ENCODE measurements at places on chromosomes 5 and 9.

GRCh38 chr9:96417051-96417586 lies 1.1 kb downstream of the ZNF367 start:
- H3K27ac ChIP-seq = peak overlapping the region; percentile 89
- H3K36me3 ChIP-seq = no peaks in the 10 kb centered on the region
- no peaks in the 10 kb centered on the region for H3K27me3 ChIP-seq
- peak; percentile 32 for DNase-seq
- peak overlapping the region; percentile 82 for H3K4me3 ChIP-seq
- H3K4me1 ChIP-seq = peaks cover 28% of the 10 kb centered on the region

DNA sequence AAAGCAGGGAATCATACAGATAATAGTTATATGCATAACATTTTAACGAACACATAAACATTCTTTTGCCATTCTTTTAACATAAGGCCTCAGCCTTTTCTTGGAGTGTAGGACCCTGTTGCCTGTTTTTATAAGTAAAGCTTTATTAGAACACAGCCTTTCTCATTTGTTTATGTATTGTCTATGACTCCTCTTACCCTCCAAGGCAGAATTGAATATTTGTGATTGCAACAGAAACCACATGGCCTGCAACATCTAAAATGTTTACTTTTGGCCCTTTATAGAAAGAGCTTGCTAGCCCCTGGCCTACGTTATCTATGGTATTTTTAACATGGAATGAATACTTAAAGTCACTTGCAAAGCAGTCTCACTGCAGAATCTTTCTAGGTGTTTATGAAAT lies 2.6 kb downstream of the SLC31A1 start:
- H3K27me3 ChIP-seq = no peaks in the 10 kb centered on the region
- DNase-seq = no peak
- H3K4me3 ChIP-seq = no peak overlapping the region
- H3K27ac ChIP-seq = no peak overlapping the region
- H3K36me3 ChIP-seq = no peaks in the 10 kb centered on the region

GRCh38 chr5:154729613-154730012 lies 25.6 kb upstream of the LARP1 start:
- no peak overlapping the region for H3K27ac ChIP-seq
- H3K36me3 ChIP-seq = no peaks in the 10 kb centered on the region
- no peaks in the 10 kb centered on the region for H3K4me1 ChIP-seq
- no peak overlapping the region for H3K4me3 ChIP-seq
- no peaks in the 10 kb centered on the region for H3K27me3 ChIP-seq

DNA sequence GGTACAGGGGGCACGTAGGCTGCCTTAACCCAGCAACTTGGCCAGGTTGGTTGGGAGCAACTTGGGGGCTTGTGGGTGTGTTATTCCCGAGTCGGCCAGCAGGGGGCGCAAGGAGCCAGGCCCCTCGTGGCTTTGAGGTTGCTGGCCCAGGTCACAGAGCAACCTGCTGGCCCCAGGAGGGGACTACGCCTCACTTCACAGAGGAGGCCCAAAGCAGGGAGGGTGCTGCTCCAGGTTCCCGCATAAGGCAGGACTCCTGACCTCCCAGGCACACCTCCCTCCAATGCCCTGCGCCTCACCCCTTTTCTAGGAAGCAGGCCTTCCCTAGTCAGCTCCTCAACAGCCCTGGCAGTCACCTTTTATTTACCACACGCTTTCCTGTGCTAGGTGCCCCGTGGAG lies 18.1 kb downstream of the KYAT1 start:
- H3K27me3 ChIP-seq = no peaks in the 10 kb centered on the region
- H3K27ac ChIP-seq = no peak overlapping the region
- H3K4me3 ChIP-seq = no peak overlapping the region
- H3K36me3 ChIP-seq = no peaks in the 10 kb centered on the region
- no peaks in the 10 kb centered on the region for H3K4me1 ChIP-seq

DNA sequence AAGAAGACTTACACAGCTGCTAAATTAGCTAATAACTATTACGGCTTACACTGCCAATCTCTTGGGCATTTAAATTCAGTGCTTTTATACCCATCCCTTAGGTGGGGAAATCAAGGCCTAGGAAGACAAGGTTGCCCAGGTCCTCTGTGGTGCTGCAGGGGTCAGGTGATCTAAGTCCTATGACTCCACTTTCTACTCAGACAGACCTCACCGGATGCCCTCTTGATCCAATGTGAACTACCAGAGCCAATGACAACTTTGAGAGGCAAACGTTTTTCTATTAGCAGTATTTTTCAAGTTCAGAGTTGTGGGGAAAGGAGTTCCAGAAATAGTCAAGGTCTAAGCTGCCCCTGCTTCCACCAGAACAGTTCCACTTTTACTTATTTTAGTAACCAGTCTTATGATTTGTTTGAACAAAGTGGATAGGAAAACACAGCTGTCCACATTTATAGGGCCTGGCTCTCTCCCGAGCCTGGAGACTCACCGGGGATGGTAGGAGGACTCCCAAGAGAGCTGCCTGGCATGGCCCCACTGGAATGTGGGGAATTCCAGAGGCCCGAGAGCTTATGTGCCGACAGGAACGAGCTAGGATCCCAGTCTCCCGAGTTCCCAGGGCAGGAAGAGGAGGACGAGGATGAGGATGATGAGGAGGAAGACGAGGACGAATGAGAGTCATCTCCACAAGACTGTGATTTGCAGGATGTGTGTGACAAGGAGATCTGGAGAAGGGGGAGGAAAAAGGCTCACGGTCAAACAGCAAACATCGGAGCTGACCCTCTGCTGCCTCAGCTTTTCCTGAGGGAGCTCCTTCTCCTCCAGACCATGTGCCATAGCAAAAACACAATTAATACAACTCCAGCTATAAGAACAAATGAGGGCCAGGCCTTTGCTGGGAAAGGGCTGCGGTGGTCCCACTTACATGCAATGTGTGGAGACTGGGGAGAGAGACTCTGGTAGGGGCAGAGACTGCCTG lies 16.7 kb downstream of the FAM193B start:
- peak overlapping the region; percentile 12 for H3K4me3 ChIP-seq
- peaks cover 46% of the 10 kb centered on the region for H3K4me1 ChIP-seq
- no peaks in the 10 kb centered on the region for H3K27me3 ChIP-seq
- peaks cover 12% of the 10 kb centered on the region for H3K36me3 ChIP-seq

GRCh38 chr9:127562279-127562796 lies 49.7 kb upstream of the STXBP1 start:
- peak overlapping the region; percentile 4 for H3K4me3 ChIP-seq
- H3K36me3 ChIP-seq = no peaks in the 10 kb centered on the region
- peaks cover 81% of the 10 kb centered on the region for H3K4me1 ChIP-seq
- no peaks in the 10 kb centered on the region for H3K27me3 ChIP-seq
- H3K27ac ChIP-seq = peak overlapping the region; percentile 91

DNA sequence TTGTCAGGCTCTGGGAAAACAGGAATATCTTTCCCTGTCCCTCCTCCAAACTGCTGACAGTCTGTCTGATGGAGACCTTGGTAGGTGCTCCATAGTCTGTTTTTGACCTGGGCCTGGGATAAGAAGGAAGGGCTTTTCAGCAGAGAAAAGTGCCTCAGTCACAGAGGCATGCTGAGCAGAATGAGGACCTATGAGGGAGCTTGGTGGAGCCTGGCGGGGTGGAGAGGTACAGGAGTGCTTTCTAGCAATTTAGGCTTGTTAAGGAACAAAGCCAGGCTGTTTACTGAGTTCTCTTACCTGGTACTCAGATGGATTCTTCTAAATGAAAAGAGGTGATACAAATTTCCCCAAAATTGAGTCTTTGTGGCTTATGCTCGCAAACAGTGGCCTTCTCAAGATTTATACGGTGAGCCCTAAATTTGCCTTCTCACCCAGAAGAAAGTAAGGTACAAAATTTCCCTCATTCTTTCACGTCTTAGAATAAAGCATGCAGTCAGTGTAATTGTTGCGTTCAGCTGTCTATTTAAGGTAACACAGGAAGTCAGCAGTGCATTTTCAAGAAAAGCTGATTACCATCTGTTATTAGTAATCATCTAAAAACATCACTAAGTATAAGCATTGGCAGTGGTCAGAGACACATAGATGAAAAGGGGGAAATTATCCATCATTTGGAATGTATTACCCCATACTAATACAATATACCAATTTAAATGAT lies 28.6 kb upstream of the IL13 start:
- H3K27ac ChIP-seq = no peak overlapping the region
- no peak overlapping the region for H3K4me3 ChIP-seq
- no peaks in the 10 kb centered on the region for H3K27me3 ChIP-seq
- DNase-seq = no peak
- no peaks in the 10 kb centered on the region for H3K4me1 ChIP-seq

DNA sequence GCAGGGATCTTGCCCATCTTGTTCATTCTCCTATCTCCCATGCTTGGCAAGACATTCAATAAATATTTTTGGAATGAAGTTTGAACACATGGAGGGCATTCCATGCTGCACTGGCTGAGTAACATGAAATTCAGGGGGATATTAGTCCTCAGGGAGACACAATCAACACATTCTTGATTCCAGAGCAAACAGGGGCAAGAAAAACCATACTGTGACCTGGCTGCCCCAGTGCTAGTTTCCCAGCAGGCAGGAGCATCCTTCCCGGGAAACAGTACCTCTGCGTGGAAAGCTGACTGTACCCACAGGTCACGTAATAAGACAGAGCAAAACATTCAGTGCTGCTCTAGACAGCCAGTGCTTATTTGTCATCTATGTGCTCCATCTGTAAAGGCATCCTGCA lies 66.3 kb upstream of the SPOCK1 start:
- no peaks in the 10 kb centered on the region for H3K36me3 ChIP-seq
- no peaks in the 10 kb centered on the region for H3K27me3 ChIP-seq
- no peak overlapping the region for H3K27ac ChIP-seq
- H3K4me3 ChIP-seq = no peak overlapping the region
- H3K4me1 ChIP-seq = no peaks in the 10 kb centered on the region

DNA sequence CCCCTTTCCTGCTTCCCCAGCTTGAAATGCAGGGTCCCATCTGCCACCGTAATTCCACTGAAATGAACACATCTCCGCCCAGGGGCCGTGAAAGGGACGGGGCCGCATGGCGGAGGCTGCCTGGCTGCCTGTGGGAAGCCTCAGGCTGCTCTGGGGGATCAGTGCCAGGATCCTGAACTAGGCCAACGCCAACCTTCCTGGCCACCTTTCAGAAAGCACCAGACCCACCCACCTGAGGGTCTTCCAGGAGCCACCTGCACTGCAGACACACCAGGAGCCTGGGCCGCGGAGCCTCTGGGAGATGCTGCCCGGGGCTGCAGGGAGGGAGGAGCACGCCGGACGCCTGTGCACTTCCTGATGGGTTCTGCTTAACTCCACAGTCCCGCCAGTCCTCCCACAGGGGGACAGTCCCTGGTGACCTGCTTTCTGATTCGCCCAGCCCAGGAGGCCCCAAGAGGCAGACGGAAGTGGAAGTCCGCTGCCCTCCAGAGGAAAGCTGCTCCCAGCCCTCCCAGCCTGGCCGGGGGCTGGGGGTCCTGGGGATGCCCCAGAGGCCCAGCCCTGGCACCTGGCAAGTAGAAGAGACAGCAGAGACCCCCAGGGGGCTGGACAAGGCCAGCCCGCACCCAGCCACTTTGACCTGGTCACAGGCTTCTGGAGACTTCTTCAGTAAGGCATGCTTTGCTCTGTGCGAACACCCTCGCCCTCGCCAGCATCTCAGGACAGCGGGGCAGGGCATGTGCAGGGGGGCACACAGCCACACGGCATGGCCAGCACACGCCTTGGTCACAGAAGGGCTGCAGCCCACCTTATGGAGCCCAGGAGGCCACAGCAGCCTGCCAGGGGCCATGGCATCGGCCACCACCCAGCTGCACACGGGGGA lies at the start of gene CARD9:
CARD9 (minus strand) TSS at position 370 of the 883 bp plus-strand sequence. CDS start 1,591 bp downstream, outside the sequence.
- H3K27ac ChIP-seq = no peak within 1 kb of the TSS
- H3K27me3 ChIP-seq = no peaks in the 10 kb centered on the region
- no peaks in the 10 kb centered on the region for H3K36me3 ChIP-seq
- no peaks in the 10 kb centered on the region for H3K4me1 ChIP-seq
- DNase-seq = no peak

- H3K36me3 ChIP-seq = no peaks in the 10 kb centered on the region
- no peak overlapping the region for H3K27ac ChIP-seq
- H3K4me3 ChIP-seq = no peak overlapping the region
Observed at GRCh38 chr5:10933121-10933520, 172.1 kb upstream of the DAP start.

DNA sequence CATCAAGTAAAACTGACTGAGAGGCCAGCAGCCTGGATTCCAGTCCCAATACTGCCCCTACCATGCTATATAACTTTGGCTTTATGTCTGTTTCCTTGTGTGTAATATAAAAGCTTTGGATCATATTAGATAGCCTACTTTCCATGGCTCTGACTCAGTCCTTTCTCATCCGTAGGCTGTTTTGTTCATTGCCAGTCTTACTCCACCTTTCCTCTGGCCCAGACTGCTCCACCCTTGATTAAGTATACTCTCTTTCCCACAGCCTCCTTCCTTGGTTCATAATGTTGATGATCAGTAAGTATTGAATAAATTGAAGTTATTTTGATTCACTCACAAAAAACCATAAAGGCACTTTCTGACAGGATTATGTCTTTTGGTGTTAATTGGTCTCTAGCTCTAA lies 1.5 kb upstream of the MRPS30 start:
- H3K27ac ChIP-seq = peak overlapping the region; percentile 51
- H3K27me3 ChIP-seq = no peaks in the 10 kb centered on the region
- H3K4me1 ChIP-seq = peaks cover 14% of the 10 kb centered on the region
- DNase-seq = no peak
- no peak overlapping the region for H3K4me3 ChIP-seq
- peaks cover 19% of the 10 kb centered on the region for H3K36me3 ChIP-seq

- H3K4me3 ChIP-seq = no peak overlapping the region
- H3K27me3 ChIP-seq = no peaks in the 10 kb centered on the region
- no peaks in the 10 kb centered on the region for H3K36me3 ChIP-seq
Observed at GRCh38 chr9:127121628-127122175, 733 bp downstream of the ANGPTL2 start.

DNA sequence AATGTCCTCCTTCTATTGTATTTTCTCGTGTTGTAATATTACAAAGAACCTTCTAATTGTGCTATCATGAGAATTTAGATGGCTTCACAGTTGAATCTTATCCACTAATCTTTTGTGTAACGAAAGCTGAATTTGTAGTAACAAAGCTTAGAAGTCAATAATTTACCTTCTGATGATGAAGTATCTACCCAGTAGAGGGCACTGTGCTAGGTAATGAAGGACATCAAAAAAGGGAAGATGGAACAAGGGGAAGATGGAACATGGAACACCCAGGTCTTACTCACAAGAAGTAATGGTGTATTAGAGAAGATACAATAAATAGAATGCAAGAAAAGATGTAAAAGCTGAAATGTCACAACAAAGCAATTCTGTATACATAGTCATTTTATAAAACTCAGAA lies 131.0 kb upstream of the CCNG1 start:
- no peak for DNase-seq
- no peak overlapping the region for H3K27ac ChIP-seq
- no peaks in the 10 kb centered on the region for H3K27me3 ChIP-seq
- no peak overlapping the region for H3K4me3 ChIP-seq
- H3K4me1 ChIP-seq = no peaks in the 10 kb centered on the region
- H3K36me3 ChIP-seq = no peaks in the 10 kb centered on the region

GRCh38 chr5:169904059-169904458 lies 76.2 kb downstream of the INSYN2B start:
- no peaks in the 10 kb centered on the region for H3K27me3 ChIP-seq
- H3K36me3 ChIP-seq = no peaks in the 10 kb centered on the region
- no peak overlapping the region for H3K4me3 ChIP-seq
- H3K27ac ChIP-seq = no peak overlapping the region

- no peak for DNase-seq
- H3K4me1 ChIP-seq = peaks cover 3% of the 10 kb centered on the region
- H3K27me3 ChIP-seq = no peaks in the 10 kb centered on the region
- no peaks in the 10 kb centered on the region for H3K36me3 ChIP-seq
- H3K27ac ChIP-seq = no peak overlapping the region
- no peak overlapping the region for H3K4me3 ChIP-seq
Observed at GRCh38 chr5:169009123-169009522, 291.8 kb downstream of the SLIT3 start.

- H3K4me3 ChIP-seq = no peak overlapping the region
- DNase-seq = no peak
- H3K27me3 ChIP-seq = no peaks in the 10 kb centered on the region
- H3K36me3 ChIP-seq = no peaks in the 10 kb centered on the region
- no peak overlapping the region for H3K27ac ChIP-seq
Observed at GRCh38 chr9:99998866-99999265, 92.4 kb downstream of the STX17 start.
